ENCODE measurements at places on chromosomes 2 and 18.

- no peak for DNase-seq
Measured at GRCh38 chr2:42848265-42848664, 55.9 kb upstream of the HAAO start.

GRCh38 chr18:23056315-23056714 is 79.0 kb upstream of the CABLES1 start:
- no peak for DNase-seq

GRCh38 chr2:127594116-127594591 is 51.8 kb upstream of the GPR17 start:
- no peak for DNase-seq

DNA sequence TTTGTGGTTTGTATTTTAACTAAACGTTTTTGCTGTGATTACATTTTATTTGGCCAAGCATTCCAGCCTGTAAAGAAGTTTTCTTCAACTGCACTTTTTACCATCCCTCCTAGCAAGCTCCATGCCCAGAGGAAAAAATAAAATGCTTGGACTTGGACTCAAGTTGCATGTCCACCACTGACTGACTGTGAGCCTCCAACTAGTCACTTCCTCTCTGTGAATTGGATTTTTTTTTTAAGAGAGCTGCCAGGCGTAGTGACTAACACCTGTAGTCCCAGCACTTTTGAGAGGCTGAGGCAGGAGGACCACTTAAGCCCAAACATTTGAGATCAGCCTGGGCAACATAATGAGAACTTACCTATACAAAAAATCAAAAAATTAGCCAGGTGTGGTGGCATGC is 1185.2 kb upstream of the PIK3C3 start:
- DNase-seq: no peak

DNA sequence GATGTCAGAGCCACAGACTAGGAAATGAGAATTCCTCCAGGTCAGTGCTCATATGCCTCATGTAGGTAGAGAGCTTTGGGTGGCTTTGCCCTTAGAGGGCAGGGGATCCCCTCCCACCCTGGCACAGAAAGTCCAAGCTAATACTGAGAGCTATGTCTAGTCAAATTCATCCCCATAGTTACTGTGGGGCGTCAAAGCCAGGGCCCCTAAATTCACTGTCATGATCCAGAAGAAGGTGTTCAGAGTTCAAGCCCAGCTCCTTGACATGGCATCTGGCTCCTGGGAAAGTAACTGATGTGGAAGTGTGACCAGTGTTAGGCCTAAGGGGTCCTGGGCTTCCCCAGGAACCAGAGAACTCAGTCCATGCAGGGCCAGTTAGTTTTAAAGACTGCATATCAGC is 1.8 kb downstream of the THNSL2 start:
- DNase-seq: no peak

- DNase-seq: no peak
Measured at GRCh38 chr18:8609659-8610458, 622 bp downstream of the RAB12 start.

DNA sequence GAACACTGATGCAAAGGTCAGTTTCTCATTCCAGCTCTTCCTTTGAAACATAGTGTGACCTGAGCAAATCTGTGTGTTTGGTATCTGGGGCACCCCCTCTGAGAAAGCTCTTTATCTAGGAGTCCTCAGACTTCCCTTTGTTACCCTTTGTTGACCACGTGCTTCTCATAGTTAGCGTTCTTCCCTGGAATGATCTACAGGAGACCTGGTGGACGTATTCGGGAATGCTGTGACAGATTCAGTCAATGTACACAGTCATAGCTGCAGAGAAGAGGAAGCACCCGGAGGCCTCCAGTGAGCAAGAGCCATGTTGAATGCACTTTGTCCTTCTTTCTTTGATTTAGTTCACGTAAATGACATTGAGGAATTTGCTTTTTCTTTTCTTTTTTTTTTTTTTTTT is 10.7 kb upstream of the CHMP1B start:
- no peak for DNase-seq

DNA sequence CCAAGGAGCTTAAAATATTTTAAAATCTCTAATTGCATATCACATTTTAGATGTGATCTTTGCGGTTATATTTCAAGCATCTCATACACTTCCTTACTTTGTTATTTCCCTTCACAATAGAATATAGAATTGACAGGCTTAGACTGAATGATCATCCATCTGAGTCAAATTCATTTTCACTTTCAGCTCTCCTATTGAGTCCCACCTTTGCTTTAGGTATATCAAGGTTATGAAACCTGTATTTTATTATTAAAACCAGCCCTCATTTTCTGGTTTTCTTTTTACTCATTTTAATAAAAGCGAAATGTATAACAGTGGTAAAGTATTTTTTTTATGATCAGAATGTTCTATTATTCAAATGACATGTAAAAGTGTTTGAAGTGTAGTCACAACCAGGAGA is 162.9 kb upstream of the KYNU start:
- no peak for DNase-seq

GRCh38 chr2:234611209-234611608 is 114.3 kb upstream of the ARL4C start:
- DNase-seq: no peak

GRCh38 chr2:112154246-112155117 is 16.3 kb downstream of the FBLN7 start:
- no peak for DNase-seq

- DNase-seq: no peak
Measured at GRCh38 chr2:26175466-26176278, 2.8 kb downstream of the GAREM2 start.

- DNase-seq: no peak
Measured at GRCh38 chr18:35589546-35589945, 8.0 kb downstream of the GALNT1 start.

DNA sequence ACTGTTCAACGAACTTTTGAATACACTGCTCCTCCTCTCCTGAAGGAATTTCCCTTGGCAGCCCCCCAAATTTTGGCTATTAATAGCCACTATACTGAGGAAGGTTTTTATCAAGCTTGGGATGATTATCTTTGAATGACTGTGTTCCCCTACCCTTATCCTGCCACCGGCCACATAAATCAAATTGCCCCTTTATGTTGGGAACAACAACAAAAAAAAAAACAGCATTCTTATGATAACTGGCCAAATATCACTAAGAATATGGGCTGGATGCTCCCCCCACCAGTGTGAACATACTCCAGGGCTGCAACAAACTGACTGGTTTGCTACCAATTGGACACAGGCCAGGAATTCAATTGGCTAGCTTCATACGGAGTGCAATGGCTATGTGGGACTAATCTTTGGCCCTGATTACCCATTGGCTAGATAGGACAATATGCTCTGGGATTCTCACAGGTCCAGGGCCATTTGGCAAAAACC is 20.6 kb downstream of the DUSP11 start:
- DNase-seq: no peak

All from cortex of kidney (tissue), 1 donor.